ENCODE measurements at places on chromosomes 5 and 9. TPM values are rescaled to one million over a fixed set of nuclear protein-coding genes. Genes with fewer than 3 reads are reported as not detected.

- DNase-seq: no peak
These were observed 124.0 kb downstream of the ESM1 start for GRCh38 chr5:54861212-54861894.

GRCh38 chr5:135218486-135218755 lies 180.6 kb downstream of the MACROH2A1 start:
- DNase-seq: no peak

DNA sequence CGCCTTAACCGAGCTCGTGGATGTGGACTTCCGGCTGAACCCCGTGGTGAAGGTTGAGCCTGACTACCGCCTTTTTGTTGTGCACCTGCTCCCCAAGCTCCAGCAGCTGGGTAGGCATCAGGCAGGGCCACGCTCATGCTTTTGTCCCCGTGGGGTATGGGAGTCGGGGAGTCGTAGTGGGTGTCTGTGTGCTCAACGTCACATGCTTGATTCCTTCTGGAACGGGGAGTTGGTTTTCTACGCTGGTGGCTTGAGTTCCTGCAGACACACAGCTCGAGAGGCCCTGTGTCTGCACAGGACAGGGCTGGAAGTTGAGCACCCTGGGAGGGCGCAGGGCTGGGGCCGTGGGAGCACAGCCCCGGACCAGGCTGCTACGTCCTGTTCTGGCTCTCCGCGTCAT lies 8.0 kb downstream of the CEP72 start:
- DNase-seq: peak; percentile 41

- DNase-seq: no peak
These were observed 30.8 kb downstream of the IPPK start for GRCh38 chr9:92639124-92639523.

DNA sequence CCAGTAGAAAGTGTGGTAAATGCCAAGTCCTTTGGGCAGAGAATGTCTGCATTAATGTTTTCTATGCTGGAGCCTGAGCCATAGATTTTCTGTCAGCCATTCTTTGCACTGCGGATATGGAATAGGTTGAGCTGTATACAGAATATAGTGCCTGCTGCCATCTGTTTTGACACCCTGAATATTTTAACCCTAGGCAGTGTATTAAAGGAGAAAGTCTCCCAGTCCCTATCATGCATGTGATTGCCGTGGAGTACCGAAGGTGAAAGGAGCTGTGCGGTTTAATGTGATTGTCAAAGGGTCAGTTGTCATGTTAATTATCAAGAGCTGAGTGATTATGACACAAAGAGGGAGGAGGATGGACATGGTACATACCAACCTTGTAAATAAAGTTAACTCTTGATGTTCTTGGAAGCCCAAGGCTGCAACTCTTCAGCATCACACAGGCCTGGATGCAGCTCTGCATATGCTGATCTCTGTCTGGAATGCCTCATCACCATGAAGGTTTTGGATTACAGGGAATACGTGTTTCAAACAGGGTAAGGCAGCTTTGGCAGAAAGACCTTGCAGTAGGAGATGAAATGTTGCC lies 247.1 kb upstream of the ELAVL2 start:
- no peak for DNase-seq

Gene PCDHA7
- total RNA-seq: 0.55 TPM

- no peak for DNase-seq
These were observed 280.6 kb downstream of the EBF1 start for GRCh38 chr5:158819095-158819494.

DNA sequence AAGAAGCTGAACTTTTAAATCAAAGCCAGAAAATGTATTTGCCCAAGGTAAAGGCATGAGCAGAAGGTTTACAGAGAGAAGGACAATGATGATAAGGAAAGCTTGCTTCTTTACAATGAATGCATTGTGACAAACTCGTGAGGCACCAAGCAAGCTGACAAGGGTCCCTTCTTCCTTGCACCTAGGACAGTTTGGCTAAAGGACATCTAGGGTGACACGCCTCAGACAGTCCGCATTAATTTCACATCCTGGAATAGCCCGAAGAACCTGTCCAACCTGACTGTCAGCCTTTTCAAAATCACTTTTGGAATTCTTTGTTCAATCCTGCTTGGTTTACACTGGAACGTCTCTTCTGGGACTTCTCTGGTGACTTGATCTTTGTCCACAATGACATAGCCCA lies 146.4 kb upstream of the MAP3K1 start:
- no peak for DNase-seq

Gene SV2C
- not detected for total RNA-seq

GRCh38 chr9:131826966-131827525 lies 87.2 kb upstream of the RAPGEF1 start:
- DNase-seq: no peak

GRCh38 chr9:100281676-100282387 lies 70.9 kb downstream of the TEX10 start:
- no peak for DNase-seq

DNA sequence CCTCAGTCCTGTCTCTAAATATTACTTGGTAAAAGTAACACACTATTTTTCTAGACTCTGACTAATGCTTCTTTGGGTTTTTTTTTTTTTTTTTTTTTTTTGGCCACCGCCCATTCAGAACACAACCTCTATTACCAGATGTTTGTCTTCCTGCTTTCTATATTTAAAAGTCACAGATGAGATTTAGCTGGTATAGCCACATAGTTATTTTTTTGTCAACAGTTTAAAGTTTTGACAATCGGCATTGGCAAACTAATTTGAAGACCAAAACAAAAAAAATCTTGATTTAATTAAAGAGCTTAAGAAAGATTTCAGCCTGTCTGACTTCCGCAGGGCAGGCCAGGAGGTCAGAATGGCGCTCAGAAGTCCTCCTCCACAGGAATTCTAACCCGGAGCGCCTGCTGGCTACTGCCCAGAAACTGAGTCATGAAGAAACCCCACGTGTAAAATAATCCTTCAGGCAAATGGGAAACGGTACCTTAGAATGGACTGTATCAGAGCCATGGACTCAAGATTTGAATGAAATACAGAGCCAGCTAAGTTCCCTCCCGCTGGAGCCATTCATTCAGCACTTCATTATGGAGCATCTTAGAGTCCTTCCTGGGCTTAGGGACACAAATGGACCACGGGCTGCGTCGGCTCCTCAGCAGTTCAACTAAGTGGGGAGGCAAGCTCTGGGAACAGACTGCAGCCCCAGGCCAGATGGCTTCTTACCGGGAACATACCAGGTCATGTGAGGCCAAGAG lies 55.6 kb downstream of the PTPDC1 start:
- peak; percentile 66 for DNase-seq

GRCh38 chr5:68225911-68226545 lies 10.5 kb downstream of the PIK3R1 start:
- DNase-seq: no peak

- no peak for DNase-seq
These were observed 743.7 kb upstream of the GRAMD2B start for GRCh38 chr5:125679522-125679921.

Data from upper lobe of left lung (tissue), 6 donors.